ENCODE measurements at places on chromosomes 2 and 18. TPM values are rescaled to one million over a fixed set of nuclear protein-coding genes. Genes with fewer than 3 reads are reported as not detected.
A peak's percentile ranks its signal among the peaks of the same experiment; 100 is the strongest.

Gene SCYGR4
- polyA plus RNA-seq: not detected

Gene RAB17
- 2.3 TPM for polyA plus RNA-seq

- no peak for DNase-seq
Measured at GRCh38 chr2:145546091-145546490, 1026.2 kb upstream of the ZEB2 start.

DNA sequence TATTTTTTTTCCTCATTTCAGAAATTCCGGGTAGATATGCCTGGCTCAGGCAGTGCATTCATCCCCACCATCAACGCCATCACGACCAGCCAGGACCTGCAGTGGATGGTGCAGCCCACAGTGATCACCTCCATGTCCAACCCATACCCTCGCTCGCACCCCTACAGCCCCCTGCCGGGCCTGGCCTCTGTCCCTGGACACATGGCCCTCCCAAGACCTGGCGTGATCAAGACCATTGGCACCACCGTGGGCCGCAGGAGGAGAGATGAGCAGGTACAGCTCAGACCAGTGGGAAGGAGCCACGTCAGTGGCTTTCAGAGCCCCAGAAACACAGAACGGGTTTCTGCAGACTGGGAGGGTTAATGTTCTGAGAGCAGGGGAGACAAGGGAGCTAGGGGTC lies 11.4 kb downstream of the FOSL2 start:
- no peak for DNase-seq

- DNase-seq: peak; percentile 16
Measured at GRCh38 chr2:218671097-218671653, 627 bp downstream of the RNF25 start.
